ENCODE measurements at places on chromosomes 4 and X.
A peak's percentile ranks its signal among the peaks of the same experiment; 100 is the strongest.

- peak; percentile 50 for DNase-seq
Measured at GRCh38 chr4:160180211-160180610, 1077.3 kb downstream of the RAPGEF2 start.

- DNase-seq: peak; percentile 19
Measured at GRCh38 chr4:15774020-15774420, 4.1 kb upstream of the CD38 start.

DNA sequence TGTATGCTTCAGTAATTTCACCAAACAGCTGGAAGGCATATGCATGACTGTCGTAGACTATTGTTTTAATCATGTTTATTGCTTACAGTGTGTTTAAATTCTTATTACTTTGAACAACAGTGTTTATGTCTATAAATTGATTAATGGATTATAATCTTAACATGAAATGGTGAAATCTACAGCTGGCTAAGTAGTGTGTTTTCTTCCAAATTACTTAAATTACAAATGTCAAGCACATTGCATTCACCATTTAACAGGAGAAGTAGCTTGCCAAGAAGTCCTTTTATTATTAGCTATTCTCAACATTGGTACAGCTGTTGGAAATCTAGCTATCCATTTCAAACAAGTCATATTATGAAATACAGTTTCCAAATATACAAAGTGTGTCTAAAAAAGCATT lies 849.3 kb upstream of the PCDH10 start:
- no peak for DNase-seq

- DNase-seq: peak; percentile 59
Measured at GRCh38 chr4:159374749-159375530, 272.1 kb downstream of the RAPGEF2 start.

- peak; percentile 72 for DNase-seq
Measured at GRCh38 chrX:12007881-12008280, 130.4 kb upstream of the FRMPD4 start.

DNA sequence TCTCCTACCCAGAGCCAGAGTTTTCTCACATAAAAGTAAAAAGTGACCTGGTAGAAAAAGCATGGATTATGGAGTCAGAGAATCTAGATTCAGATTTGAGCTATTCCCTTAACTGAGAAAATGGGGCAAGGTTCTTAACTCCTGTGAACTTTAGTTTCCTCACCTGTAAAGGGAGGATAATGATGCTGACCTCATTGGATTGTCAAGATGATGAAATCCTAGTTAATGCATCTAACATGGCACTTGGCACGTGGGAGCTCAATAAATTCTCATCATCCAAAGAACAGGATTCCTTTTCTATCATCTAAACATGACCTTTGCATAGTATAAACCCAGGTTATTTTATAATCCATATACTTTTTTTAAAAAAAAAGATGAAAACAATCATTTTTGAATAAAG lies 18.6 kb downstream of the FHDC1 start:
- no peak for DNase-seq

DNA sequence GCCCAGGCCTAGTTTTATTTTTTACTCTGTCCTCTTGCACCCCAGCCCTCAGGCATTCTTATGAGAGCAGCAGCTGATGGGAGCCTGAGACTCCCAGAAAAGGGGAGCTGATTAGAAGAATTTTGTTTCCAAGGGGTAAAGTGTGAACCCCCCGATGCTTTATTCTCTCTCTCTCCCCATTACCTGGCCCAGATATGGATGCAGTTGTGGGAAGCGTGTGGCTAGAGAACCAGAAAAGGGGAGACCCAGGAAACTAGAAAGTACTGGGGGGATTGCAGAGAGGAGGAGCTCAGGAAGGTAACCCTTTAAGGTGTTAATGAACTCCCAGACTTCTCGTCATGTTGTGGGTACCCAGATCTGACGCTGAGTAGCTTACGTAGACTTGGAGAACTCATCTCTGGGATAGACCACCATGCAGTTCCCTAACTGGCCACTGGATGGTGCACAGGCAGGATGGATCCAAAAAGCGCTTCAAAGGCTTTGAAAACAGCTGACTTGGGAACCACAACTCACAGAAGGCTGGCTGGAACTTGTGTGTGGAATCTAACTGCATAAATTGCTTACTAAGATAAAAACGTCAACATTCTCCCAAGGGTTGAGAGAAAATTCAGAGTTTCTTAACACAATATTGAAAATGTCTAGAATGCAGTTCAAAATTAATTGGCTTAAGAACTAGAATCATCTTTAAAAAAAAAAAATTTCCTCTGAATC lies 64.7 kb downstream of the TBC1D14 start:
- peak; percentile 94 for DNase-seq

DNA sequence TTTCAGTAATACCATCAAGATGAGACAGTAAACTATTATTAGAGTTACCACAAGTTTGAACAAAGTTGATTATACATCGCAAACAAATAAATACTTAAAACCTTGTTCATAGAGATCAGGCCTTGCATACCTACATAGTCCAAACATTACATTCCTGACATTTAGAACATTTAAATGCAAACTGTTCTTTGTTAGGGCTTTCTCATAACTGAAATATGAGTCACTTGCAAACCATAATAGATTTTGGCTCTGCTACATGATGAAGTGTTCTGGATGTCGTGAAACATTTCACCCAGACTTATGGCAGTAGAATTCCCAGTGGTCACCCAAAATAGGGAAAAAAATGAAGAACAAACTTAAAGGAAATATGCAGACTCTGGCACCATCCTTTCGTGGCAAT lies 75.0 kb downstream of the FAT4 start:
- DNase-seq: peak; percentile 86

- DNase-seq: no peak
Measured at GRCh38 chr4:123974386-123975149, 578.0 kb downstream of the SPRY1 start.

GRCh38 chr4:109875106-109875505 lies 27.2 kb downstream of the LRIT3 start:
- DNase-seq: no peak

- peak; percentile 65 for DNase-seq
Measured at GRCh38 chr4:110483516-110483915, 7.6 kb downstream of the ENPEP start.

DNA sequence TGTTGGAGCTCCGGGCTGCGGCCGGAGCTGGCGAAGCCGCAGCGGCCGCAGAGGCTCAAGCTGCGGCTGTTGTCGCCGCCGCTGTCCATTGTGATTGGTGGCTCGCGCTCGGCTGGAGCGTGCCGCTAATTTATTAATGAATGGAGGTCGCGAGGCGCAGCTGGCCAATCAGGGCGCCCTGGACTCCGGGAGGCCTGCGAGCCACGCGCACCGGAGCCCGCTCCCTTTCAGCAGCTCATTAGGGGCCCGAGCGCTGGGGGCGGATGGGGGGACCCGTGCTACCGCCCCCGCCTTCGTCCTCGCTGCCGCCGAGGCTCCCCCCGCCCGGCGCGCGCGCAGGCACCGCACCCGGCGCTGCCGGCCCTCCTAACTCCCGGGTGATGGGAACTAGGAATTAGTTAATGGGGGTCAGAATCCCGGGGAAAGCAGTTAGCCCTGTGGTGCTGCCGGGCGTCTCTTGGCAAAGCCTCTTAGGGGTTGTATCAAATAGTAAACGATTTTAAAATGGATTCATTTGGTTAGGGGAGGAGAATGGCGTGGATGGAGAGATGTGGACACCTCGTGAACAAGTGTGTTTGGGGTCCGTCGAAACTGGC lies 589 bp upstream of the NEUROG2 start:
- DNase-seq: peak; percentile 56

DNA sequence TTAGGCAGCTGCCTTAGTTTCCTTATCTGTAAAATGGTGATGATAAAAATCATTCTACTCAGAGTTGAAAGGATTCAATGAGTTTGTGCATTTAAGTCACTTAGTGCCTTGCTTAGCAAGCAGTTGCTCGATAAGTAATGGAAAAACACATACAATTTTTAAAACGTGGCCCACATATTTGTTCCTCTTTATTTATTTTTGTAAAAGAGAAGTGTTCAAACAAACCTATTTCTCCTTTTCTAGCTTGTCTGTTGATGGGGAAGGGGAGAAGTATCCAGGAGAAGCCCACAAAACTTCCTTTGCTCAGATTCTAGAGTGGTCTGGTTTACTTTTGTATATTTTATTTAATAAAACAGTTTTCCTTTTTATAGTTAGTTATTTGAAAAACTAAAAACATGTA lies 3.3 kb upstream of the HPGDS start:
- DNase-seq: no peak

DNA sequence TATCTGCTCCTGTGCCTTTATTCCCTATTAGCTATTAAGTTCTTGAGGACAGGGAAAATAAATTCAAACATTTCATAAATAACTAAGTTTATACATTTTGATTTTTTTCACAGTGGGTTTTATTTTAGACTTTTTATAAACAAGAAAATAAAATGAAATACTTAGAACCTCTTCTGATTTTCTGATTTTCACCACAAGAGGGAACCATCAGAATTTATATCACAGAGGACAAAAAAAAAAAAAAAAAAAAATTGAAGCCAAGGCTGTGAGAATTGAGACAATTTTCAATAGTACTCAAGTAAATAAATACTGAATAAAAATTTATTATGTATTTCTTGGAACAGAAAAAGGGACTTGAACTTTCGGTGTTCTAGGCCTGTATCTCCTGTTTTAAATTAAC lies 288.1 kb downstream of the SH3BGRL start:
- peak; percentile 0 for DNase-seq

GRCh38 chr4:140004549-140004895 lies 149.5 kb downstream of the MAML3 start:
- DNase-seq: peak; percentile 79

GRCh38 chr4:169133932-169134331 lies 123.9 kb upstream of the CBR4 start:
- peak; percentile 71 for DNase-seq

DNA sequence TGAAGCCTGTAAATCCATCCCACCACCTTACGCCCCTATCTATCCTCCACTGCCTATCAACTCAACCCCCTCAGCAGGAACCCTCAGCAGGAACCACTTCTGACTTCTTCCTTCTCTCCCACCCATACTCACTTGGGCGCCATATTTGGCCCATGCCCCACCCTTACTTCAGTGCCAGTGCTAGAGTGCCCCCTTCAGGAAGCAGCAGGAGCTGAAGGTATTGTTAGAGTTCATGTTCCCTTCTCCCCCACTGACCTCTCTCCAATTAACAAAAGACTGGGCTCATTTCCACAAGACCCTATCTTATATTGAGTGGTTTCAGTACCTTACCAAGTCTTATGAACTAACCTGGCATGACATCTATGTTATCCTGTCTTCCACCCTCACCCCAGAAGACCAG lies 363.1 kb upstream of the SLIT2 start:
- no peak for DNase-seq

DNA sequence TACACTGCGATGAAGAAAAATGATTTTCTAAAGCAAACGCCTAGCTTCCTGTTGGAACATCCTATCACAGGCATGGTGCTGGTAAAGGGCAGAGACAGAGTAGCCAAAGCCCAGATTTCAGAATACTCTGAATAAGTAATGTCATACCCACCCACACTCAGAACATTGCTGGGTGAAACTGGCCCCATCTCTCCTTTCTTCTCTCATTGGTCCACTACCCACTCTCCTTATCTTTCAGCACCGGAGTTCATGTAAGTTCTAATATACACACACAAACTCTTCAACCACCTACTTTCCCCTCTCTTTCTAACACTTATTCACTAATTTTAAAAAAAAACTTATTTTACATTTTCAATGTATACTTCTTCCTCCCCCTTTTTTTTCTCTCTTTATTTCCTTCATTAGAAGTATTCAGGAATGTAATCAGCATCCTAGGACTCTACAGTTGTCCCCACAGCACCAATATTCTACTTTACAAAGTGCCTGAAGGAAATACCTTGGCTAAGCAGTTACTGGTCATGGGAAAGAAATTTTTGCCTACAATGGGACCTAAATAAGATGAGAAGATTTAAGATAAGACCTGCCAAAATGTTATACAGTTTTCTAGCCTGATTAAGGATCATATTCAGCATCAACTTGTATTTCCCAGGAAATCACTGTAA lies 63.0 kb downstream of the SEC24D start:
- DNase-seq: no peak

DNA sequence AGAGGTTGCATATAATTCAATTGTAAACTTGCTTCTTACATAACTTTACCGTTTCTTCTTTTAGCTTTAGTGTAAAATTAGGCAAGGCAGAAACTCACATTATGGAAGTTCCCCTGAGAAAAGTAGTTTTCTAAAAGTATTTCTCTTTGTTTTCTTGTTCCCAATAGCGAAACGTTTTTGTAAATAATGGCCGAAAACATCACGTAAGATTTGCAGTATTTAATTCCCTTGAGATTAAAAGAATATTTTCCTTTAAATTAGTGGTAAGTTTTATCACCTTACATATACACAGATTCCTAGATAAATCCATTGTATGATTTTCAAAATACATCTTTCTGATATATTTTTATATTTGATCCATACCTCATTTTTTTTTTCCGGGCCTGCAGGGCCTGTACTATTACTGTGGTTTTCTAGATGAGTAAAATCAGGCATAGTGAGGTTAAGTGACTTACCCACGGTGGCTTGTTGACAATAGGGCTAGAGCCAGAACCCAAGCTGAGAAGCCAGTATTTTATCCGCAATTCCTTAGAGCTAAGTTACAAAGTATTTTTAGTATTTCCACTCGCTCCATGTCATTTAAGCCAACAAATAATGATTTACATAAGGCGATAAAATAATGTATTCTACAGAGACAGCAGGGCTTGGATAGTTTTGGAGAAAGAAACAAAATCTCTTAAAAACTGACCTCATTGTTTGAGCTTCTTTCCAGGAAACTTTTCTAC lies 82.2 kb upstream of the VEGFC start:
- no peak for DNase-seq

DNA sequence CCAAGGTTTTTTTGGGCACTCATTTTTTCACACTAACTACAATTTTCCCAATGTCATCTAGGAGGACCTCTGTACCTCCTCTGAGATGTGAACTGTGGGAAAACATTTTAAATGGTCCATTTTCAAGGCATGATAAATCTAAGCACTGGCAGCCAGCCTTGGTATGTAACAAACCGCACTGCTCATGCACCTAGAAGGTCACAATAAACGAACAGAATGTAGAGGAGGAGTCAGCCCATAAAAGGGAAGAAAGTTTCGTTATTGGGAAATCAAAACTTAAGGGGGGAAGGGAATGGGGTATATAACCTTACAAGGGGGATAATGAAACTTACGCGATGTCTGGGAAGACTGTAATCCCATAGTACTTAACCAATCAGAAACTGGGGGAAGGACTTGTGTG lies 16.4 kb downstream of the COX18 start:
- no peak for DNase-seq

- peak; percentile 35 for DNase-seq
Measured at GRCh38 chrX:76183289-76184049, 10.6 kb downstream of the PBDC1 start.

GRCh38 chr4:16916719-16917337 lies 18.4 kb upstream of the LDB2 start:
- no peak for DNase-seq

GRCh38 chr4:75248770-75249407 lies 265.3 kb downstream of the RCHY1 start:
- peak; percentile 7 for DNase-seq

GRCh38 chrX:86047174-86047935 lies at the start of gene CHM:
TSS of gene CHM (minus strand) at chrX:86047558. CDS start at chrX:86047532, 26 bp downstream.
- peak; percentile 86 for DNase-seq

DNA sequence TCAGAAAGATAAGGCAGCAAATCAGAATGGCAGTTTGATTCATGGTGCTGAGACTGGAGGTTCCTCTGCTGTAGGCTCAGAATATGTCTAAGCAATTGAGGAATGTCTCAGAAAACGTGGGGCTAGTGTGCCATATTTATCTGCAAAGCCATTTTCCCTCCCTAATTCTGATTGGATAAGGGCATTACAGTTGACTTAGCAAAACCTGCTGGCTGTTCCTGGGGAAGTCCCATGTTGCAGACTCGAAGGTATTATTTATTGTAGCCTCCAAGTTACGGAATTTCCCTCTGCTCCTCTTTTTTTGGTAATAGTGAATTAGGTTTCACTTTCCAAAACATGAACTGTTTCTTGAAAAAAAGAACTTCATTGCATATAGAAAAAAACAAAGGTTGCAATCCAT lies at the start of gene CXCL10:
Gene CXCL10 (minus strand): TSS at position 109 of the 400 bp plus-strand sequence. CDS start 66 bp downstream, at position 43.
- peak; percentile 17 for DNase-seq
